SJSA1 (cell line): ENCODE measurements at places on chromosomes 3 and 15. TPM values are rescaled to one million over a fixed set of nuclear protein-coding genes. Genes with fewer than 3 reads are reported as not detected.

- H3K4me1 ChIP-seq, result no peaks in the 10 kb centered on the region
- no peaks in the 10 kb centered on the region for H3K27me3 ChIP-seq
- no peak overlapping the region for H3K27ac ChIP-seq
- no peak overlapping the region for H3K4me3 ChIP-seq
These were observed 190.4 kb upstream of the BCL6 start for GRCh38 chr3:187935623-187936156.

DNA sequence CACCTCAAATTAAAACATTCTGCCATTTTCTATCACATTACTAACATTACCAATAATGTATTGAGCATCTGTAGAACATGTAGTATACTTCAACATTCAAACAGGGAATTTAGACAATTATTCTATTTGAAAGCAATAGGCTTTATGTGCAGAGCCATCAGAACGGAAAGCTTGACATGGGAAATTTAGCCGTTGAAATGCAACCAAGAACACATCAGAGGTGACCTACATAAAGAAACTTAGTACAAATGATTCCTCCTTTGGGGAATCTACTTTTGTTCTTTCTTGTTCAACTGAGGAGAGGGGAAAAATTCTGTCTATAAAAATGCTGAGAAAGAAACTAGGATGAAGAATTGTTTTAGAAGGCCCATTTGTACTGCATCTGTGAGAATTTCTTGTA lies 38.6 kb upstream of the RBMS3 start:
- H3K4me1 ChIP-seq, result peaks cover 21% of the 10 kb centered on the region
- no peaks in the 10 kb centered on the region for H3K36me3 ChIP-seq
- H3K27me3 ChIP-seq, result no peaks in the 10 kb centered on the region
- H3K27ac ChIP-seq, result no peak overlapping the region
- H3K4me3 ChIP-seq, result no peak overlapping the region
- no peak for DNase-seq

The ARL14 gene
- not detected in 2 replicates for total RNA-seq

The RARB gene
- 11.7 and 17.9 TPM in 2 replicates for total RNA-seq
